Amygdala (tissue), 56 donors: ENCODE measurements at places on chromosomes 2 and 18.

GRCh38 chr2:78928502-78928901 is 97.0 kb upstream of the REG3G start:
- DNase-seq = no peak

- no peak for DNase-seq
Observed at GRCh38 chr18:61992285-61992684, 99.5 kb upstream of the RNF152 start.

DNA sequence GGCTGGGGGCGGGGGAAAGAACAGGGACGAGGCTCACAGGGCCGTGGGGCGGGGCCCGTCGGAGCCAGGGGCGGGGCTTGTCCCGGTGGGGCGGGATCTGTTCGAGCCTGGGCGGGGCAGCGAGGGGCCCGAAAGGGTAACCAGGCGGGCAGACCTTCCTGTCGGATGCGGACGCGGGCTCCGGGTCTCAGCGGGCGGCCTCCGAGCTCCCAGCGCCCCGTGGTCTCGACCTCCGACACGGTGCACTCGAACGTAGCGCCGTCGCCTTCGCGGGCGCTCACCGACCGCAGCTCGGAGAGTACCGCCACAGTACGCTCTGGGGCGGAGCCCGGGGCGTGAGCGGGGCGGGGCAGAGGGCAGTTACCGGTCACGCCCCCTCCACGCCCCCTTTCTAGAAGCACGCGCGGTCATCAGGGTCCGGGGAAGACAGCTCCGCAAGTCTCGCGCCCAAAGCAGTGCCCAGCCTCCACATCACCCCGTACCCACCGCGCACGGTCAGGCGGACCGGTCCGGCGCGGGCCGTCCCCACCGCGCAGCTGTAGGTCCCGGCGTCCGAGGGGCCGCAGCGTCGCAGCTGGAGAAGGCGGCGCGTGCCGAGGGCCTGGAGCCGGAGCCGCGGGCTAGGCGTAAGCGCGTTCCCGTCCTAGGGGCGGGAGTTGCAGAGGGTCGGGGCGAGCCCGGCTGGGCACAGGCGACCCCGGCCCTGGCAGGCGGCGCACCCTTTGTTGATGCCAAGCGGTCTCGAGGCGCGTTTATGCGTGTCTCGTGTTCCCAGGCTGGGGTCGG is 8.7 kb downstream of the TMEM198 start:
- peak; percentile 86 for DNase-seq

DNA sequence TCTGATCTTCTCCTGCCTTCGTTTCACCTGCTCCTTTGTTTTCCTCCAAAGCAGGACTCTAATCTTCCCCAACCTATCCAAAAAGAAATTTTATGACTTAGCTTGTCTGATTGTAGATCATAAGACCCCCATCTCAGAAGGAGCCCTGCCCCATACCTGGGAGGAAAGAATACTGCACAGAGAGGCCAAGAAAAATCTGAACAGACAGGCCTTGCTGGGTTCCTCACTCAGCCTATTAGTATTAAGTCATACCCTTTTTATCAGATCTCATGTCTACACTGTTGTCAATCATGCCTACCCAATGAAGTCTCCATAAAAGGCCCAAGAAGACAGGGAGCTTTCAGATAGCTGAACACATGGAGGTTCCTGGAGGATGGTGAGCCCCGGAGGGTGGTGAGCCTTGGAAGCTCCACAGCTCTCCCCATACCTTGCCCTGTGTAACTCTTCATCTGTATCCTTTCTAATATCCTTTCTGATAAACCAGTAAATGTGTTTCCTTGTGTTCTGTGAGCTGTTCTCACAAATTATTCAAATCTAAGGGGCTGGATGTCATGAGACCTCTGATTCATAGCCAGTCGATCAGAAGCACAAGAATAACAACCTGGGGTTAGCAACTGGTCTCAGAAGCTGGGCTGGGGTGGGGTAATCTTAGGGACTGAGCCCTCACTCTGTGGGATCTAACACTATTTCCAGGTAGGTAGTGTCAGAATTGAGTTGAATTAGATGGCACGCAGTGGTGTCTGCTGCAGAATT is 108.8 kb downstream of the SPOPL start:
- no peak for DNase-seq

DNA sequence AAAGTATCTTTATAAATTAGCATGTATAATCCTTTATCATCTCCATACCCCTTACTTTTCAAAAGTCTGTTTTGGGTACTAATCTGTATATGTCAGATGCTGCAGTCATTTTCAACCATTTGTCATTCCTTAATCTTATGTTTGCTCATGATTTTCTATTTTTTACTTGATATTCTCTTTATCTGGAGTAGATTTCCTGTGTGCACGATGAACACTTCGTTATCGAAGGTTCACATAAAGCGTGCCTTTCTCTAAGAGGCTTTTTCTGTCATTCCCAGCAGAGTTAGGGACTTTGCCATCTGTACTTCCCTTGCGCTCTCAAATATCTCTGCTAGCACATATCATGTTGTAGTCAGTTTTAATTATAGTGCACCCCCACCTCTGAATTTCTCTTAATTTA is 123.2 kb downstream of the BIRC6 start:
- DNase-seq = no peak

DNA sequence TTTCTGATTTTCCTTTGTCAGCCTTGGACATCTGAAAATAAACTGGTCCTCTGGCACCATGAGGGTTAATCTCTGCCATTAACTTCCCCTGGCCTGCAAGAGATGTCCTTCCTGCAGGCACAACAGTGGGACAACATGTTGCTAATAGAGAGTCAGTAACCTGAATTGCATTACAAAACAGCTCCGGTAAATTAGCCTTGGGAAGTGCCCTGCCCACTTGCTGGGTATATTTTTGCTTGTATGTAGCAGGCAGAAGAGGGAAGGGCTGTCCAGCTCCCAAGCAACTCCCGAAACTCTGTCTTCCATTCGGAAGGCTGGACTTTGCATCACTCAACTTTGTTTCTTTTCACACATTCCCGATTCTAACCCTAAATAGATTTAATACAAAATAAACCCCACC is 104.4 kb upstream of the ATP8B1 start:
- DNase-seq = no peak

GRCh38 chr2:192186806-192187205 is 7.9 kb downstream of the TMEFF2 start:
- no peak for DNase-seq

DNA sequence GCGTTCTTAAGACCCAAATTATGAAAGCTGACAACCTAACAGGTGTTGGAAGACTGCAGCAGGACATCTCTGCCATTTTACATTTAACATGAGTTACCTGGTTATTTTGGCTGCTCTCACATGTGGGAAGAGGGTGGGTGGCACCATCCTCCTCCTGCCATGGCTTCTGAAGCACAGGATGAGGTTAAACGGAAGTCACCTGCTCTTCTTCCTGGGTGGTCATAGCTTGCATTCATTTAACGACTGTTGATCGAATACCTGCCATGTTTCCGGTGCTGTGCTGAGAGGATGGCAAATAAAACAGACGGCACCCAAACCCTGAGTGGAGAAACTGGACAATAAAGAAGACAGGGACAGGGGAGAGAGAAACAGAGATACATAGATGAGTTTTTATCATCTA is 118.0 kb downstream of the RHBDD1 start:
- DNase-seq = no peak

DNA sequence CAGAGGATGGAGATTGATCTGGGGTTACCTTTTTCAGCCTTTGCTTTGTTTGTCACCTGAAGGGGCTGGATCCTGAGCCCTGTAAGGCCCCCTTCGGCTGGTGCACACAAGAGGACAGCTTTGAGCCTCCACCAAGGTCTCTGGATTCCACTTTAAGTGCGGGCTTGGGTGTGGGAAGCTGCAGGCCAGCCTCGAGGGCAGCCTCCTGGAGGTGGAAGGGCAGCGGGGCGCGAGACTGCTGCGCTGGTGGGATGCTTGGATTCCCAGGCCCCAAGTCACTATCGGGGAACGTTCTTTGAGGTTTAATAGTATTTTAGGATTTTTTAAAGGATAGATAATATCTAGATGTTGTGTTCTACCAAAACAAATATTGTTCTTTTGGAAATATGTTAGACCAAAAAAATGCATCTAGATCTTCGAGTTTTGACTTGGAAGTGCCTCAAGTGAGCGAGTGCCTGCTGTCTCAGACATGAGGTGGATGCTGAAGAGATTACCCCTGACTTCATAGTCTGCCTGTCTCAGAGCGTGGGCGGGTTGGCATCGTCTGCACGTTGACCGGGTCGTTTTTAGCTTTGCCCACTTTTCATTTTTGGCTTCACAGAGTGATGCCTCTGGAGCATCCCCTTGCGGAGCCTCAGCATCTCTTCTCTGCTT is 113.8 kb downstream of the AGAP1 start:
- DNase-seq = no peak

DNA sequence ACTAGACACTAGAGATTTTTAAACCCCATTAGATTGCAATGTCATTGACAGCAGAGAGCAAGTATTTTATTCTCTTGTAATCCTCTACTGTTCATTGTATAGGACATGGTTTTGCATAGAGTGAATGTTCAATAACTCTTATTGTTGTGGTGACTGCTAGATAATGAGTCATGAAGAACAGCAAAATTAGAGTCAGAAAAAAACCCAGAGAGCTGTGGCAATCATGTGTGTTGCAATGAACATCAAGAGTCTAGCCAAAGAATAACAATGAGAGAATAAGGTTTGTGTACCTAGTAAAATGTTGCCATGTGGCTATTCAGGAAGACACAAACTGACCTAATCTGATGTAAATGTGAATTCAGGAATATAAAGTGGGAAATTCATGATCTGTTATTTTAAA is 684.0 kb downstream of the DSC3 start:
- DNase-seq = no peak

GRCh38 chr2:100799686-100800085 is 20.3 kb upstream of the NPAS2 start:
- no peak for DNase-seq

GRCh38 chr2:71620116-71620515 is 166.8 kb downstream of the DYSF start:
- DNase-seq = no peak

DNA sequence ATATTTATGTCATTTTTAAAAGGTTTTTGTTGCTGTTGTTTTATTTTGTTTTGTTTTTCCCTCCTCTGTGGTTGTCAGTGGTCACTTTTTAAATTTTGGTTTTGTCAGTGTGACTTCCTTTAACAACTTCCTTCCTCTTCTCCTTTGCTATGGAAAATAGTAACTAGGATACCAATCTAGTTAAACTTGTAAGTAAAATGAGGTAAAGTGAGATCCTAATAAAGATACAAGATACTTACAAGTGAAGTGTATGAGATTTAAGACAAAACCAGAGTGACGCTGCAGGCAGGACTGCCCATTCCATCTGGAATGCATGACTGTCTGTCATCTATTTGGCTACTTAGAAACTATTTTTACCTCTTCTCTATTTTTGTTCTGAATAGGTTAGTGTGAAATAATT is 30.6 kb upstream of the CREB1 start:
- DNase-seq = no peak

- no peak for DNase-seq
Observed at GRCh38 chr2:21254170-21254965, 130.6 kb downstream of the TDRD15 start.

- no peak for DNase-seq
Observed at GRCh38 chr2:235979037-235979436, 189.1 kb downstream of the GBX2 start.

GRCh38 chr2:146048141-146048540 is 1528.2 kb upstream of the ZEB2 start:
- DNase-seq = no peak

GRCh38 chr2:169139993-169140767 is 70.8 kb downstream of the DHRS9 start:
- DNase-seq = no peak

GRCh38 chr2:205932861-205933260 is 153.1 kb downstream of the INO80D start:
- DNase-seq = no peak

DNA sequence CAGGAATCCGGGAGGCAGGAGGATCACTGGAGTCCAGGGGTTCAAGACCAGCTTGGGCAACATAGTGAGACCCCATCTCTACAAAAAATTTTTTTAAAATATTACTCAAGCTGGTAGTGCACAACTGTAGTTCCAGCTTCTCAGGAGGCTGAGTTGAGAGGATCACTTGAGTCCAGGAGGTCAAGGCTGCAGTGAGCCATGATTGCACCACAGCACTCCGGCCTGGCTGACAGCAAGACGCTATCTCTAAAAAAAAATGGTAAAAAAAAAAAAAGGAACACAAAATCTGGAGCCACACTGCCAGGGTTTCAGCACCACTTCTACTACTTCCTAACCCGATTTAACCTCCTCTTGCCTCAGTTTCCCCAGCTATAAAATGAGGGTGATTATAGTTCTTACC is 57.0 kb downstream of the STEAP3 start:
- DNase-seq = no peak

- no peak for DNase-seq
Observed at GRCh38 chr2:41932241-41933045, 115.4 kb upstream of the PKDCC start.

DNA sequence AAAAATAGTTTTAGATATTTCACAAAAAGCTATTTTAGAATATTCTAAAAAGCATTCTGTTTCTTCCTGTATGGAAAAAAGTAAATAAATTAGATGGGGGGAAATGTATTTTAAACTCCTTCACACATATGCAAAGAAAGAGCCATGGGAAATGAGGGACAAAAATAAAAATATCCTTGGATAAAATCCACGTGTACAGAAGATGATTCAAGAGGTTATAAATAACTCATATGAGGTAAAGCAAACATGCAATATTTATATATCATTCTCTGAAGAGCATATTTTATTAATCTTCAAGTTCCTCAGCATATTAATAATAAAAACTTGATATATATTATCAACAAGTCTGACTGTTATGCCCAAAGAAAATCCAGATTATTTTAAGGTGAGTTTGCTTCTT is 8.8 kb upstream of the GFPT1 start:
- DNase-seq = no peak

- no peak for DNase-seq
Observed at GRCh38 chr2:219038600-219038999, 2.7 kb downstream of the CFAP65 start.

DNA sequence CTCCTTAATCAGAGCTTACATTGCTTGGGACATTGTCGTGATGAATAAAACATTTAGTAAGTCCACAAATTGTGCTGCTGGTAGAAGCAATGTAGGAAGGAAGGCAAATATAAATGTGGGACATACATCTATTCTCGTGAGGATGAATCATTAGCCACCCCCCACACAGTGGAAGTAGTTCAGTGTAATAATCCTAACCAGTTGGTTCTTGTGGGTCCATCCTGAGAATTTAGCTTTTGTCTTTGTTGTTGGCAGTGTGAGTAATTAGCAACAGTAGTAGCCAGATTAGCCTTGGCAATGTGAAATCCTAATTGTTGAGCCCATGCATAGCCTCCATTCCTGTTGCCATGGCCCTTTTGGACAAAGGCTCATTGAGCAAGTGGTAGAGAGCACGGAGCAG is 532.1 kb downstream of the FBXO15 start:
- no peak for DNase-seq

GRCh38 chr2:204545861-204546735 is 823 bp downstream of the PARD3B start:
- no peak for DNase-seq

GRCh38 chr2:234355021-234355720 is 141.7 kb downstream of the ARL4C start:
- no peak for DNase-seq

GRCh38 chr2:19787134-19787533 is 114.6 kb downstream of the TTC32 start:
- no peak for DNase-seq

- DNase-seq = no peak
Observed at GRCh38 chr2:218816561-218817011, 15.0 kb downstream of the PRKAG3 start.

- DNase-seq = no peak
Observed at GRCh38 chr18:78900938-78901909, 78.4 kb upstream of the SALL3 start.

- no peak for DNase-seq
Observed at GRCh38 chr2:120716641-120717585, 18.8 kb upstream of the GLI2 start.

GRCh38 chr2:21131861-21132260 is 8.1 kb downstream of the TDRD15 start:
- DNase-seq = no peak
